ENCODE measurements at places on chromosomes 1 and 21.

GRCh38 chr21:41048623-41049022 is 119.3 kb upstream of the BACE2 start:
- DNase-seq, result no peak

GRCh38 chr1:186799689-186800054 is 29.1 kb upstream of the PLA2G4A start:
- DNase-seq, result no peak

- DNase-seq, result no peak
Measured at GRCh38 chr1:85818371-85818770, 110.1 kb upstream of the ZNHIT6 start.

DNA sequence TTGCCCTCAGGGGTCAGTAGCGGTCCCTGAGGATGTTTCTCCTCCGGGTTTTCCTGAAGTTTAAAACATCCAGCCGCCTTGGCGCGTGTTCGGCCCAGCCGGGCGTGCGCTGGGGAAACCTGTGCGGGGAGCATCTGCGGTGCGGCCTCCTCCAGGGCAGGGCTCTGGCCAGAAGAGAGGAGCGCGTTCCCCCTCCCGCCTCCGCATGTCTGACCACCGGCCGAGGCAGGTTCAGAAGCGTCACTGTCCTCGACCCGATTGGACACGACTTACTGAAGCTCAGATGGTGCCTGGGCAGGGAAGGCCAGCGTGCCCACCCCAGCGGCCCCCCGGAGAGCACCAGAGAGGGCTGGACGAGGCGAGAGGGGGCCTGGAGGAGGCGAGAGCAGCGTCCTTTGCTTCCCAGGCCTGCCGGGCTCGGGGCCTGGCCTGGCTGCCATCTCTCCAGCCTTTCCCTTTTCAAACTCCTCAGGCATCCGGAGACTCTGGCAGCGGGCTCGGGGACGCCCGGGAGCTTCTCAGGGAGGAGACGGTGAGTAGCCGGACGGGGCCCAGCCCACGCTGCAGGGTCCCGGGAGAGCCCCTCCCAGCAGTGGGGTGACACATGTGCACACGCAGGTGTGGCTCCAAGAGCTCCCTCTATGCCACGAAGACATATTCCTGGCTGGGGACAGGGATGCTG is 67.1 kb downstream of the SLC19A1 start:
- DNase-seq, result no peak

GRCh38 chr1:83934550-83934949 is 64.4 kb downstream of the TTLL7 start:
- DNase-seq, result no peak

- DNase-seq, result no peak
Measured at GRCh38 chr1:100780814-100781213, 61.3 kb downstream of the VCAM1 start.

DNA sequence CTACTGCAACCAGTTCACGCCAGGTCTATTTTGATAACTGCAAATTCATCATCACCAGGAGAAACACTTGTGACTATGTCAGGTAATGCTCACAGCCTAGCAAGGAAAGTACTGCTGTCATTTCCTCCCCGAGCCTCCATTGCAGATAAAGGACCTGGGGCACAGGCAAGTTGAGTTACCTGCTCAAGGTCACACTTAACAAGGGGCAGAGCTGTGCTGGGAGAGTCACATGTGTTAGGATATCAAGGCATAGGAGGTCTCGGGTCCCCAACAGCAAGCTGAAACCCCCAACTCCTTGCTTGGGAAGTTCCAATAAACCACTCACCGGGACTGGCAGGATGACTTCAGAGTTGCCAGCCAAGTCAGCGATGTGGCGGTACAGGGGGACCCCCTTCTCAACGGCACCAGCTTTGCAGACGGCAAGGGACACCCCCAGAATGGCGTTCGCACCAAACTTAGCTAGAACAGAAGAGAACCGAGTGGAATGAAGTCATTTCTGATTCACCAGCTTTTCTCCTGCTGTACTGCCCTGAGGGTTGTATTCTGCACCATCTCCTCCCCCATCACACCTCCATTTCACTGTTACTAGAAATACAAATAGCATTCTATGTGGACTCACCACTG is 11.6 kb downstream of the ENO1 start:
- DNase-seq, result no peak

DNA sequence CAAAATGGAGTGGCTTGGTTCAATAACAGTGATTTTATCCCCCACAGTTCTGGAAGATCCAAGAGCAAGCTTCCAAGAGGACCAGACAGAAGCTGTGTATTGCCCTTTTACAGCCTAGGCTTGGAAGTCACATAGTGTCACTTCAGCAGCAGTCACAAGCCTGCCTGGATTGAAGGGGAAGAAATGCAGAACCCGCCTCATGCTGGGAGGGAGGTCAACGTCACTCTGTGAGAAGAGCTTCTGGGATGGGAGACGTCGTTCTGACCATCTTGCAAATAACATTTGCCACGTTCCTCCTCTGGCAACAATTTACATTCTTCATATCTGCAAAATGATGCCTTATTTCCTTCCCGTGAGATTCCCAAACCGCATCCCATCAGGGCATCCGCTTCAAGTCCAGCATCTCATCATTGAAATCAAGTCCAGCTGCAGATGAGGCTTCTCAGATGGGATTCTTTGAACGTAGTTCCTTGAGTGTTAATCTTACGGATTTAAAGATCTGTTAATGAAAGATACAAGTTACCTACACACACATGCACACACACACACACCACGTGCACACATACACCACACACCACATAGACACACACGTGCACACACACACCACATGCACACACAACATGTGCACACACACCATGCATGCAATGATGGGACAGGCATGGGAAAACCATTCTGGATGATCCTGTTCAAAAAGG is 23.9 kb upstream of the KIF1B start:
- DNase-seq, result no peak

DNA sequence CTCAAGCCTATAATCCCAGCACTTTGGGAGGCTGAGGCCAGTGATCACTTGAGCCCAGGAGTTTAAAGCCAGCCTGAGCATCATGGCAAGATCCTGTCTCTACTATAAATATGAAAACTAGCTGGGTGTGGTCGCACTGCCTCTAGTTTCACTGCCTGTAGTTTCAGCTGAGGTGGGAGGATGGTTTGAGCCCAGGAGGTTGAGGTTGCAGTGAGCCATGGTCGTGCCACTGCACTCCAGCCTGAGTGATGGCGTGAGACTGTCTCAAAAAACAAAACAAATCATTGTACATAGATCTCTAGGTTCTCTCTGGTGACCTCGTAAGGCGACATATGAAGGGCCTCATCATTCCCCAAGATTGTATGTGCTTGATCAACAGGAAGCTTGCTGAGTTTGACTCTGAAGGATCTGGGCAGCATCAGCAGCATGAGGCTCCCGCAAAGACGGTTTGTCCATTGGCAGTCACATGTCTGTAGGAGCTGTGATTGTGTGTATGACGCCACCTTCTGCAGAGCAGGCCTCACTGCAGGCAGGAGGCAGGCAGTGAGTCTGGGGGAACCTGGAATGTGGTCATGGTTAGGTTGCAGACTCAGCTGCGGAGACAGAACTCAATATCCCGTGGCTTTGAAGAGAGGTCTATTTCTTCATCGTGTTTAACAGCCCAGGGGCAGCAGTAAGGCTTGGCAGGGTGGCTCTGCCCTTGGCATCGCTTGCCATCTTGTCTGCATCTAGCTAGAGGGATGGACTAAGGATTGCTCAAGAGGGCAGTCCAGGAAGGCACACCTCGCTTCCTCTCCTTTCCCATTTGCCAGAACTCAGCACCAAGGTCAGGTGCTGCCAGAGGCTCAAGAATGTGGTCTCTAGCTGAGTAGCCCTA is 14.0 kb downstream of the ATP5PO start:
- DNase-seq, result no peak

DNA sequence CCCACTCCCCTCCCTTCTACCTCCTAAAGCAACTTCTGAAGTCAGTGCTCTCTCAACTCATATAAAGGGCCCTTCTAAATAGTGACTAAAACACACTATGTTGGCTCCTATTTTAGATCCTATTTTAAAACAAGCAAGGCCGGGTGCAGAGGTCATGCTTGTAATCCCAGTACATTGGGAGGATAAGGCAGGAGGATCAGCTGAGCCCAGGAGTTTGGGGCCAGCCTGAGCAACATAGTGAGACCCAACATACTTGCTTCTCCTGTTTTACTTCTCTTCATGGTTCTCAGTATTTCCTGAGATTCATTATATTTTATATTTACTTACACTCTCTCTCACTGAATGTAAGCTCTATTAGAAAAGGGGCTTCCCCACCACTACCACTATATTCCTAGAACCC is 42.5 kb downstream of the LUZP1 start:
- no peak for DNase-seq

- DNase-seq, result no peak
Measured at GRCh38 chr1:161549652-161550051, at the start of gene FCGR3A. TSS of gene FCGR3A (minus strand) at chr1:161549818. CDS start at chr1:161549736, 82 bp downstream.

DNA sequence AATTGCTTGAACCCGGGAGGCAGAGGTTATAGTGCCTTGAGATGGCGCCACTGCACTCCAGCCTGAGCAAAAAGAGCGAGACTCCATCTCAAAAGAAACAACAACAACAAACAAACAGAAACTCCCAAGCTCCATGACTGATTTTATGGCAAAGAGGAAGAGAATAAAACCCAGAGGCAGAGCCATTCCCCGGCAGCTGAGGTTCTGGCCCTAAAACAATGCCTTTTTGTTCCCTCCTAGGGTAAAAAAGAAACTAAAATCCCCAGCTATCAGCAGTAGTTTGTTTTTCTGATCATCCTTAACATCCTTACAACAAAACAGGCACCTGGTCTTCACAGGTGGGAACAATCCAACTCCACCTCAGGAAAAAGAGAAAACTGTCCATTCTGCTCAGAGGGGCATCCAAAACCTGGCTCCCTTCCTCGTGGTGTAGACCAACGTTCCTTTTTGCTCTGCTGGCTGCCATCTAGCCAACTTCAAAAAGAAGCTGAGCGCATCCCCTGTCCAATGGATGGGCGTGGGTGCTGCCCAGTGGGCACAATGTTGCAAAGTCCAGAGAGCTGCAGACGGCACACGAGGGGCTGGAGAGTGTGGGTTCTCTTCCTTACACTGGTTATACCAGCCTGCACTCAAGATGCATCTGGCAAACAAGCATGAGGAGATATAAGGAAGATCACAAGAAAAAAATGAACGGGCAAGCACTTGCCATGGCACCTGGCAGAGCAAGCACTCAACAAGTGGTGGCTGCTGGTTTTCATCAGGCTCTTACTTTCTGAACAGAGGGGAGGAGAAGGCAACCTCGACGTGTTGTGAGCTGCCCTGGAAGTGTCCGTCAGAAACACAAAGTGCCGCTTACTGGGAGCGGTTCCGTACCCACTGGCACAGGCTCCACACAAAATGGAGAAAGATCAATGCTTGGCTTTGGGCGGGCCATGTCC is 54.7 kb downstream of the SLC66A1 start:
- DNase-seq, result no peak

- no peak for DNase-seq
Measured at GRCh38 chr1:101259744-101260148, 22.9 kb downstream of the S1PR1 start.

GRCh38 chr1:12643785-12644184 is at the start of gene AADACL4:
TSS of gene AADACL4 (plus strand) at chr1:12644085. CDS start at chr1:12644547, 462 bp downstream.
- DNase-seq, result no peak

DNA sequence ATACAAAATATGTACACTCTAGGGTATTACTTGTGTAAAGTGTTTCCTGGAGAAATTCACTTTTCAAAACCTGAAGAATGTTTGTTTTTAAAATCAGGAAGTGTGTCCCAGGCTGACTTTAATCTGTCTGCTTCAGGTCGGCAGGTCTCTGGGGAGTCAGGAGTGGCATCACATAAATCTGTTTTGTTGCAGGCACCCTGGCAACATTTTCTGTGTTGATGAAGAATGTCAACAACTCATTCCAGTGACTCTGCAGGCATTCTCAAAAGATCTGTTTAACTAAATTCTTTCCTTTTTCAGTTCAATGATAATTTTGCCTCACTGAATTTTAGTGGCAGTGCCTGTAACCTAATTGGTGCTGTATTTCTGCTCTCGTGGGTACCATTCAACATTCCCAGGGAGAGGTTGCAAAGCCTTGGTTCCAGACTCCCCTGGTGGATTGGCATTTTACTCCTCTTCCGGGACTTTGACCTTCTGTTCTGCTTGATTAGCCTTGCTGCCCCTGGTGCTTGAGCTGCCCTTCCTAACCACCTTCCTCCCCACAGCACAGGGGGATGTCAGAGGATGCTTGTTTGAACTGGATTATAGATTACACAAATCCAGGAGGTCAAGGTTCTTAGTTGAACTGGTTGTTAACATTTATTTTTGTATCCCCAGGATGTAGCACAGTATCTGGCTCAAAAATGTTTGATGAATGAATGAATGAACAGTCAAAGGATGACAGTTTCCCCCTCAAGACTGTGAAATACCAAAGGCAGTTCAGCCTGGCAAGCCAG is 55.4 kb upstream of the LPGAT1 start:
- DNase-seq, result no peak
